Kidney (tissue), 22 donors: ENCODE measurements at places on chromosomes 3 and 15. TPM values are rescaled to one million over a fixed set of nuclear protein-coding genes. Genes with fewer than 3 reads are reported as not detected.
A peak's percentile ranks its signal among the peaks of the same experiment; 100 is the strongest.

GRCh38 chr3:109195815-109196214, 59.3 kb downstream of the C3orf85 start:
- H3K4me1 ChIP-seq: no peaks in the 10 kb centered on the region
- H3K36me3 ChIP-seq: no peaks in the 10 kb centered on the region
- no peaks in the 10 kb centered on the region for H3K27me3 ChIP-seq
- no peak overlapping the region for H3K4me3 ChIP-seq
- DNase-seq: no peak

KLHL40 gene
- not detected for polyA plus RNA-seq

GRCh38 chr3:143843587-143843986, 4.7 kb downstream of the SLC9A9 start:
- H3K36me3 ChIP-seq: no peaks in the 10 kb centered on the region

DNA sequence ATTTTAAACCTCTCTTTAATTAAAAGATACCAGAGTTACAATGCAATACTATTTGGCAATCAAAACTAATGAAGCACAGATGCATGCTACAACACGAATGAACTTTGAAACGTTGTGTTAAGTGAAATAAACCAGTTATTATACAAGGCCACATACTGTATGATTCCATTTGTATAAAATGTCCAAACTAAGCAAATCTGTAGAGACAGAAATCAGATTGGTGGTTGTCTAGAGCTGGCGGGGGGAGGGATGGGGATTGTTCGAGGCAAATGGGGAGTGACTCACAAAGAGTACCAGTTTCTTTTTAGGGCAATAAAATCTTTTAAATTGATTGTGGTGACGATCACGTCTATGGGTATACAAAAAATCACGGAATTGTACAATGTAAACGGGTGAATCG, 677.0 kb downstream of the NTRK3 start:
- H3K27me3 ChIP-seq: no peaks in the 10 kb centered on the region
- no peak overlapping the region for H3K27ac ChIP-seq
- no peaks in the 10 kb centered on the region for H3K36me3 ChIP-seq
- no peak overlapping the region for H3K4me3 ChIP-seq
- no peaks in the 10 kb centered on the region for H3K4me1 ChIP-seq

DNA sequence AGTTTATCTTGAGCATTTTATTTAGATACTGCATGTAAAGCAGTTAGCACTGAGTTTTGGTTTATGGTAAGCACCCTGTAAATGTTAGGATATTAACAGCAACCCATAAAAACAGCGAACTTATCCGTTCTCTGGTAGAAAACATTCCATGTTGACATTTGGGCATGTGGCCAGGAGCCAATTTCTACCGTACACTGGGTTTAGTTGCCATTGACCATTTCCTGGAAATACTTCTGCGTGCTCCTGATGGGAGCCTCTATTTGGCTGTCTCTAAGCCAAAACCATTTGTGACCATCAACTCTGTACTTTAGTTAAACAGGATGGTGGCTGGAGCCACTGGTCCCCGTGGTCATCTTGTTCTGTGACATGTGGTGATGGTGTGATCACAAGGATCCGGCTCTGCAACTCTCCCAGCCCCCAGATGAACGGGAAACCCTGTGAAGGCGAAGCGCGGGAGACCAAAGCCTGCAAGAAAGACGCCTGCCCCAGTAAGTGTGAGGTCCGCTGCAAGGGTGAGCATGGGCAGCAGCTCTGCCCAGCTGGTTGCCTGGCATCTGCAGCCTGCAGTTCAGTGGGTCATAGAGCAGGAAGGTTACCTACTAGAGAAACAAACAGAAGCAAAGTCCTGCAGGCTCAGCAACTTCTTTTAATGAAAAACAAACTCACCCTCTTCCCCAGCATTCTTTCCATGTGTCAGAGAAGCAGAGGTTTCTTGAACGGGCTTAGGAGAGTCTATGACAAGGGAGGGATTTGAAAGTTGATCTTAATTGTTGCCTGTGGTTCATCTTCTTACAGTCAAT, 7.1 kb downstream of the THBS1 start:
- H3K27me3 ChIP-seq: no peaks in the 10 kb centered on the region
- no peak overlapping the region for H3K4me3 ChIP-seq
- peaks cover 45% of the 10 kb centered on the region for H3K4me1 ChIP-seq
- DNase-seq: no peak
- peaks cover 98% of the 10 kb centered on the region for H3K36me3 ChIP-seq

GRCh38 chr15:57567891-57568290, 23.8 kb upstream of the MYZAP start:
- no peaks in the 10 kb centered on the region for H3K36me3 ChIP-seq
- H3K4me3 ChIP-seq: no peak overlapping the region
- H3K27me3 ChIP-seq: no peaks in the 10 kb centered on the region
- no peak overlapping the region for H3K27ac ChIP-seq
- H3K4me1 ChIP-seq: no peaks in the 10 kb centered on the region
- DNase-seq: no peak

DNA sequence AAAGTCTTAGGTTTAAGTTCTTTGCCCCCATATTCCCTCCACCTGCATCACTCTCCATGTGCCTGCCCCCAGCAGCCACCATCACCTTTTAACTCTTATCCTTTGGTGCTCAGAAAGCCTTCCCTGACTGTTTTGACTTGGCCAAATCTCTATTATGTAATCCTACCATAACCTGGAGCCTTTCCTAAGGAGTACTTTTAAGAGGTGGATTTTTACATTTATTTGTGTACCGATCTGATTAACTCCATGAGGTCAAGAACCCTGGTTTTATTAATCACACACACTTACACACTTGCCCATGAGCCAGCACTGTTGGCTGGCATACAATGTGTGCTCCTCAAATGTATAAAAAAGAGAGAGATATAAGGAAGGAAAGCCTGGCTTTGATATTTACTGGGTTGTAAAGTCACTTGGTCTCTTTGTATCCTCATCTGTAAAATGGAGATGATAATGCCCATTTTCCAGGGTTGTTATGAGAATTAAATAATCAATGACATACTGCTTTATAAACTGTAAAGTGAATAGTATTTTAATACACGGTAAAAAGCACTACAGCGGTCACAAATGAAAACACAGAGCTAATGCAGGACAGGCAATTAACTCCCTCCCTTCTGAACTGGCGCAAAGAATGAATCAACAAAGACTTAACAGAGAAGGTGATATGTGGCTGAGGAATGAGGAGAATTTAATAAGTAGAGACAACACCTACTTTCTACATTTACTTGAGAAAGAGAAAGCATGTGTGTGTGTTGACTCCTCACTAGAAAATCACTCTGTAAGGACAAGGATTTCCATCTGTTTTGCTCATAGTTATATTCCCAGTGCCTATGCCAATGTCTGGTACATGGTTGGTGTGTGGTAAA, 45.4 kb downstream of the ATP13A4 start:
- H3K4me3 ChIP-seq: no peak overlapping the region
- H3K27me3 ChIP-seq: no peaks in the 10 kb centered on the region
- H3K4me1 ChIP-seq: no peaks in the 10 kb centered on the region
- no peak overlapping the region for H3K27ac ChIP-seq
- DNase-seq: no peak
- no peaks in the 10 kb centered on the region for H3K36me3 ChIP-seq

DNA sequence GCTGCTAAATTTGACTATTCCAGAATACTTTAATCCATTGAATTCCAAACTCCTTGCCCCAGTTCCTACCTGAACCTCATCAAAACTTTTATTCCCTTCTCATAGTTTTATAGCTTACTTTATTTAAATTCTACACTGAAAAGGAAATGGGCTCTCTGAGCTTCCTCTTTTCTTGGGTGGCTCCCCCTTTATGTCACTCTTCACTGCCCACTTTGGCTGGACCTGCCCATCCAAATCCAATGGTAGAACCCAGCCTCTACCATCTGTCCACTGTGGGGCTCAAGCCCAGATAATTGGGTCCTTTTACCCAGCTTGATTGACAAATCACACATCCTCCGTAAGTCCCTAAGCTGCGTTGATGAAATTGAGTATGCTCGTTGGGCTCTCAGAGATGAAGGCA, 216.5 kb downstream of the BBX start:
- H3K4me3 ChIP-seq: no peak overlapping the region
- H3K4me1 ChIP-seq: no peaks in the 10 kb centered on the region
- H3K27ac ChIP-seq: no peak overlapping the region

- no peak for DNase-seq
- H3K36me3 ChIP-seq: no peaks in the 10 kb centered on the region
- no peaks in the 10 kb centered on the region for H3K27me3 ChIP-seq
- H3K4me1 ChIP-seq: no peaks in the 10 kb centered on the region
- H3K4me3 ChIP-seq: no peak overlapping the region
Observed at GRCh38 chr3:179100652-179101051, 29.0 kb upstream of the ZMAT3 start.

DNA sequence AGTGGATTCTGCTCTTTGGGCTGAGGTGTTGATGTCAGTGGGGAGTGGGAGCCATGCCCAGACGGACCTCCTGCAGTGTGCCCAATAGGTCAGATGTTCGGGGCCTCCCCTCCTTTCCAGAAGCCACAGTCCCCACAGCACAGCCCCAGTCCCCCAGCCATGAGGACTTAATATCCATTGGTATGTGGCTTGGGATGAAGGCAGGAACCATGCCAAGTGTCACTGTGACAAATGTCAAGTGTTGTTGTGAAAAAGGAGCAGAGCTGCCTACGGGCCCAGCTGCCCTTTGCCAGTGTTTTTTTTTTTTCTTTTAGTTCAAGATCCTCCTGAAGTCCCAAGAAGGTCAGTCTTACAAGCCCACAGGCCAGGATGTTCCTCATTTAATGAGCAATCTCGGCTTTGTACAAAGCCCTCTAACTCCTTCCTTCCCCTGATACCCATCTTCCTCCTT, 12.2 kb downstream of the SEMA3G start:
- H3K27me3 ChIP-seq: no peaks in the 10 kb centered on the region
- no peak overlapping the region for H3K4me3 ChIP-seq
- no peaks in the 10 kb centered on the region for H3K4me1 ChIP-seq
- DNase-seq: peak; percentile 69
- peak overlapping the region; percentile 33 for H3K27ac ChIP-seq
